ENCODE measurements at places on chromosomes 12 and 14.

DNA sequence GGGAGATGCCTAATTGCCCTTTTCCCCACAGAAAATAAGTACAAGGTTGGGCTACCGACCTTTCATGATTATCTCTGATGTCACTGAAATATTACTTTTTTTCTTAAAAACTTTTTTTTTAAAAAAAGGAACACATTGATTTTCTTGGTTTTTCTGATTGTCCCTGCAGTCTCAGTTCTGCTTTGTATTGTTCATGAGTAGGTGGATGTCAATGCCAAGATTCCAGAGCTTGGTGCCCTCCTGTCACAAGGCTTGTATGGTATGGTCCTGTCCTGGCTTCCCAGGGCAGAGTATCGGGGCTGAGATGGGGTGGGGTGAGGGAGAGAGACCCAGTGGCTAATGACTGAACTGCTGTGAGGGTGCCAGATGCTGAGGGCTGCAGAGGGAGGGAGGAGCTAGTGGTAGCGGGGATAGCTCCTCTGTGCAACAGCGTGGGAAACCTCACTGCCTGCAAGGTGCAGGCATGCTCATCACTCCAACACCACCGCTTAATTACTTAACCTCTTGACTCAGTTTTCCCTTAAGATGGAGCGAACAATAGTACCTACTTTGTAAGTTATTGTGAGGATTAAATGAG lies 4.4 kb upstream of the CTDSP2 start:
- no peak for DNase-seq

DNA sequence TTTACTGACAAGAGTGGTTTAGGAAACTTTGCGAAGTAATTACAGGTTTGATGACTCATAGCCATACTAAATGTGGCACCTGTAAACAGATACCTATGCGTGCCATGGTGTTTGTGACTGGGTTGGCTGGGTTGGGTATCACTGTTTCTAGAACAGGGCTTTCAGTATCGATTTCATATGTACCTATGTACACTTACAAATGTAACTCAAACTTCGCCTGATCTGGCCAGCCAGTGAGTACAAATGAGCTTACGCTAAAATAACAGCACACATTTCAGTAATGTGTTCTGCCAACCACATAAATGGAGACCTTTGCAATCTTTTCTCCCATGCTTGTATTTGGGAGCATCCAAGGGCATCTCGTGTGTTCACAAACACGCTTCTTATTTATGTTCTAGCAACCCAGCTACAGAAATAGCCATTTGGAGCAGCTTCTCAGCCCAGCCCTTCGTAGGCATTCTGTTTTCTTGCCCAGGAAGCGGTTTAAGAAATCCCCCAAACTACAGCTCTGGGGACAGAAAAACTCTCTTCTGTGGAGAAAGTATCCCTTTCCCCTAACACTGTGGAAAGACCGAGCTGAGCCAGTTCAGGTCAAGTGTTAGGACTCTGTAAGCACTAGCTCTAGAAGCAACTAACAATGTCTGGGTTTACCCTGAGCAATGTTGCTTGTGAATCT lies 42.3 kb upstream of the MDM1 start:
- DNase-seq: no peak

DNA sequence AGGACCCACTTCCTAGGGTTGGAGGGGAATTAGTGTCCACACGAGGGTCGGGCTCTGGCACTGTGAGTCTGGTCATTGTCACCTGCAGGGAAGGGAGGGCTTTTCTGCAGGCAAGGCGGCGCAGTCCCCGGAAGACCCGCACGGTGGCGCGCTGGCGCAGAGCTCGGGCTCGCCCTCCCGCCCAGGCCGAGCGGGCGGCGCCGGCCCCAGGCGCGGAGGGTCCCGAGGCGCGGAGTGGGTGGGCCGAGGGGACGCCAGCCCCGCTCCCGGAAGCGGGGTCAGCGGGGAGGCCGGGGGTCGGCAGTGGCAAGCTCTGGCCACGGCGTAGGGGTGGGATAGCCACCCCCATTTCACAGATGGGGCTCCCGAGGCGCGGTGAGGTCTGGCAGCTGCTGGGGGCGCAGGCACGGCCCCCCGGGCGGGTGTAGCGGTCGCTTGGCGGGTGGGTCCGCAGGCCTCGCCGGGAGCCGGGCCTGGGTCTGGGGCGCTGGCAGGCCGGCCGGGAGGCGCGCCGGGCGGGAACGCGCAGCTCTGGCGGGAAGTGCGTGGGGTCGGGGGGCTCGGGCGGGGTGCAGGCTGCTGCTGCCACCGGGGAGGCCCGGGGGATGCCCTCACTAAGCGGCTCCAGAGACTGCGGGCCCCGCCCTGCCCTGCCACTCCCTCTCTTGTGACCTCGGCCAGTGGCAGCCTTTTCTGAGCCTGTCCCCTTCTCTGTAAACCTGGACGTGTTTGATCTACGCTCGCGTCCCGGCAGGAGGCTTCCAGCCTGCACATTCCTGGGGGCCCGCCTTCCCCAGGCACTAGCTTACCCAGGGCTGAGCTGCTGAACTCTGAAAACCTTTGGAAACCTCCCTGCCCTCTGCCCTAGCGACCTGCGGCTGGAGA lies 46.1 kb downstream of the CYP46A1 start:
- DNase-seq: peak; percentile 96

DNA sequence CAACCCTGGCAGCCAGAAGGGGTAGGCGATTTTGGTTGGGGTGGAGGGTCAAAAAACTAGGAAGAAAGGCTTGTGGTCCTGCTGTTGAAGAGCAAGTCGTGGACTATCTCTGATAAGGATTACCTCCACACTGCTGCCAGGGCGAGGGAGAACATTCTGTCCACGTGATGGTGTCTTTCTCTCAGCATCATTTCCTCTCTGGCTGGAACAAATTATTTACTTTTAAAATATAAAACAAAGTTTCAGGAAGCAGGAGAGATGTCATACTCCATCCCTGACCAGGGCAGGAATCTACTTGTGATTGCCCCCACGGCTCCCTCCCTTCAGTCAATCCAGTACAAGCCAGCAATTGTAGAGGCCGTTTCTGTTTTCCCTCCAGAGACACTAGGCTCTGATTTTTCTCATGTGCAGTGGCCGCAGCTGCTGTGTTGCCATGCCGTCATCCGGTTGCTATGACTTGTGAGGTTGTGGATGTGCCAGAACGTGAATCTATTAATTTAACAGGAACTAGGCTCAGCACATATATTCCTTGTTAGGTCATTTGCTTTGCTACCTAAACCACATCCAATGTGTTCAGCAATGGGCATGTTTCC lies 61.5 kb upstream of the PTGR2 start:
- no peak for DNase-seq

DNA sequence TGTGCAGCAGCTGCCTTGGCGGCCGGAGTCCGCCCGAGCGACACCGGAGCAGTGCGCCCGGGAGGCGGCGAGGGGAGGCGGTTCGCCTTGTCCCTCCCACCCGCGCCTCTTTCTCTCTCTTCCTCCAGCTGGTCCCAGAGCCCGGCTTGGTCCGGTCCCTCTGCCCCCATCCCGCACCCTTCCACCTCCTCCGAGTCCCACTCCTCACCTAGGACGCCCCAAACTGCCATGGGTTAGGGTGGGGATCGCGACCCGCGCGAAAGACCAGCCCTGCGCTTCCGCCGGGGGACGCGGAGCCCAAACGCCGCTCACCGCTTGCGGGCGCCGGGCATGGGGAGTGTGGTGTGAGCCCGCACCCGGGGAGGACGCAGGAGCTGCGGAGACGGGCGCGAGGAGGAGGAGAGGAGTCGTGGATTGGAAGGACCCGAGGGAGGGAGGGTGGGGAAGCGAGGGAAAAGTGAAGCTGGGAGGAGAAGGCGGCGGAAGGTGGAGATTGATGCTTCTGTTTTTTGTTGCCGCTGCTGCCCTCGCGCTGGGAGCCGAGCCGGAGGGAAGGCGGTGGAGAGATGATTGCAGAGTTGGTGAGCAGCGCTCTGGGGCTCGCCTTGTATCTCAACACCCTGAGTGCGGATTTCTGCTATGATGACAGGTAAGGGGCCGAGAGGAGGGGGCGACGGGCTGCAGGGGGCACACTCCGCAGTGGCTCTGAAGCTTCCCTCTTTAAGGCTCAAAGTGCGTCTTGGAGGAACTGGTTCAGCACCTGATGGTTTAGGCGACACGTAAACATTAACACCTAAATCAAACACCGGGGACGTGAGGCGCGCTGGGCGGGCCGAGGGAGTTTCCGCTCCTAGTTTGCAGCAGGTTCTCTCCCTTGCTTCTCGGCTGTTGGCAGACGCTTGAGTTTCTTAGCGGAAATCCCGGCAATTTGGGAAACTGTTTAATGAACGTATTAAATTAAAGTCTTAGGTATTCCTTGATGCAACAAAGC lies 610 bp downstream of the TMTC2 start:
- DNase-seq: peak; percentile 20

DNA sequence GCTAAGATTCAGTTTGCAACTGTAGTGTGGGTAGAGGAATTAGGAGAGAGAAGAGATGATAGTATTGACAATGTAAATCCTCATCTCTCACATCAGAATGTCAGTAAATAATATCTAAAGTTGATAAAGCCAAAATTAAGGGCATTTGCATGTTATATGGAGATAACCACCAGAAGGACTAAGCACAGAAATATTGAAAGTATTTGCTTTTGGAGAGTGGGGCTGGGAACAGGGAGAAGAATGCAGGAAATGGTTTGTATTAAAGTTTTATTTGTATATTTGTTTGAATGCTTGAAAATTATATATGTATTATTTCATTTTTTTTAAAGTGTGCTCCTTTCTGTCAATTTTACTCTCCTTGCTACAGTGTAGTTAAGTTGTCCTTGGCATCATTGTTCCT lies 491.4 kb downstream of the APAF1 start:
- DNase-seq: no peak
